Stimulated activated CD4-positive, alpha-beta T cell treated with anti-CD3 and anti-CD28 coated beads, Interleukin-12 subunit alpha, Interleukin-12 subunit beta, amount 100 ng/mL, for 24 hours (primary cell): ENCODE measurements at places on chromosomes 13 and 19.

- no peak for DNase-seq
Measured at GRCh38 chr19:50830266-50831025, 2.9 kb downstream of the KLK15 start.

DNA sequence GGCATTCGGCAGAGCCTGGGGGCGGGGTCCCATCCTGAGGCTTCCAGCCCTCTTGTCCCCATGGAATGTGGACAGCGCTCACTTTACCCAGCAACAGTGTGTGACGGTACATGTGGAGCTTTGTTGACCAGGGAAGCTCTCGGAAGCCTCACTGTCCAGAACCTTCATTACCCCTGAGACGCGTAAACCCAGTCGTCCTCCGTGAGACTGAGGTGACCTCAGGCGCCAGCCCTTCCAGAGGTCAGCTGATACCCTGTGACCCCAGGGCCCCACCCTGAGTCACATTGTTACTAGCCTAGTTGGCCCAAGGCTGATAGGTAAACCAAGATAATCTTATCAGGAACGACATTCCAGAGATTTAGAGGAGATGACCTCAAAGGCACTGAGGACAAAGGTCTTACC is 10.2 kb upstream of the TMEM160 start:
- no peak for DNase-seq

DNA sequence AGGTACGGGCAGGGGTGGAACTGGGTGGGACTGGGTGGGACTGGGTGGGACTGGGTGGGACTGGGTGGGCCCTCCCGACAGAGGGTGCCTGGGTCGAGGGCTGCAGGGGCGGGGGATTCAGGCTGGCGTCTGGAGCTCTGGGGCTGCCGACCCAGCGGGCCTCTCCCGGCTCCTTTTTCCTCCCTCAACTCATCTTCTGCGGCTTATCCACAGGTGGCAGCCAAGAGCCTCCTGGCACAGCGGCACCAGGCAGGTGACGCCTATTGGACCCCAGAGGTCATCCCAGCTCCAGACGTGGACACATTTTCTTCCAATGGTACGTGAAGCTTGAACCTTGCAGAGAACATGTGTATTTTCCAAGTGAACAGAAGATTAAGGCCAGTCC is 533 bp downstream of the ZNF544 start:
- no peak for DNase-seq

GRCh38 chr19:19911150-19911549 is 10.4 kb downstream of the ZNF93 start:
- no peak for DNase-seq

- no peak for DNase-seq
Measured at GRCh38 chr13:40613914-40614313, 52.5 kb downstream of the FOXO1 start.

- no peak for DNase-seq
Measured at GRCh38 chr19:53055117-53055516, 10.6 kb downstream of the ERVV-2 start.

GRCh38 chr13:113077953-113078901 is 27.4 kb upstream of the F7 start:
- no peak for DNase-seq

DNA sequence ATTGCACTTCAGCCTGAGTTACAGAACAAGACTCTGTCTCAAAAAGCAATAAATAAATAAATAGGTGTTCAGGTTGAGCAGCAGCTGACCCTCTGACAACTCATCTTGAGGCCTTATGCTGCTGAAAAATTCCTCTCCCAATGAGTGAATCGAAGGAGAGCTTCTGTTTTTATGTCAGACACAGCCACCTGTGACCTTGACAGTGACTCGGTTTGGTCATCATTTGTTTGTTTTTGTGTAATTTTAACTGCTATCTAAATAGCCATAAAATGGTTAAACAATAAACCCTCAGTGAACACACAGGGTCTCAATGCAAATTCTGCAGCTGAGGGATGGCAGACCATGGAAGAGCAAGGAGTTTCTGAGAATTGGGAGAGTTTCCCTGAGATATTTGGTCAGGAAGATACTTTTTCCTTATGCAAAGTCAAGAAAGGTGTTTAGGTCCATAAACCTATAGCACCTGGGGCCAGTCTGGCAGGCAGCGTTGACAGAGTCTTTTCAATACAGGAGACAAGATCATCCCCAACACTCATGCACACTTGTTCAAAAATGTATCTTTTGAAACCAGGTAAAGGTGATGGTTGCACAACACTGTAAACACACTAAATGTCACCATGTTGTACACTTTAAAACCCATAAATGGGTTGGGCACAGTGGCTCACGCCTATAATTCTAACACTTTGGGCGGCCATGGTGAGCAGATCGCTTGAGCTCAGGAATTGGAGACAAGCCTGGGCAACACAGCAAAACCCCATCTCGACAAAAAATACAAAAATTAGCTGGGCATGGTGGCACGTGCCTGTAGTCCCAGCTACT is 16.6 kb upstream of the SLC25A30 start:
- no peak for DNase-seq
